Hippocampal formation (tissue), 2 donors: ENCODE measurements at places on chromosomes 1 and 21.

DNA sequence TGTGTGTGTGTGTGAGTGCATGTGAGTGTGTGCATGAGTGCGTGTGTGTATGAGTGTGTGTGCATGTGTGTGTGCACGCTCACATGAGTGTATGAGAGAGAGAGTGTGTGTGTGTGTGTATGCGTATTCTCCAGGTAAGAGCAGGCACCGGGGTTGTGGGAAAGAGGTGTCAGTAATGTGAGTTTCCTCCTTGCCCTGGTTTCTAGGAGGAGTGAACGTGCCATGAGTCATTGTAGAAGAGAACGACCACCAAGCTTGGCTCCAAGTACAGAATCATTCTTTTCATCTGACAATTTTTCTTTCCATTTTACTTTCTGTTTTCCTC is 79.1 kb downstream of the POFUT2 start:
- no peak for DNase-seq

DNA sequence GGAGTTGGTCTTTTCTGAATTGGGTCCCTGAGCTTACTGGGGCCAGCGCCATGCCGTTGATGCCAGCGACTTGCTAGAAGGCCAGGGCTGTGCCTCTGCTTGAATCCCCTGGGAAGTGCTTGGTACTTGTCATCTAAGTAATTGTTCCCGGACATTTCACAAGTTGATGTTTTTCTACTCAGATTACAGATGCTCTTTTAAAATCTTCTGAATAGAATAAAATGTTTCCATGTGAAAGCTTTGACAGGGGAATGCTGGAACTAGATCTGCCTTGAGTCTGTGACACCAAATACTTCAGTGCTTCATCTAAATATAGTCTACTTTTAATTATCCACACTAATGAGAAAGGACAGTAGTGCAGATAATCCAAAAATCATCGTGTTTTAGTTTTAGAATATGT is 38.3 kb downstream of the PTGFRN start:
- DNase-seq, result no peak

DNA sequence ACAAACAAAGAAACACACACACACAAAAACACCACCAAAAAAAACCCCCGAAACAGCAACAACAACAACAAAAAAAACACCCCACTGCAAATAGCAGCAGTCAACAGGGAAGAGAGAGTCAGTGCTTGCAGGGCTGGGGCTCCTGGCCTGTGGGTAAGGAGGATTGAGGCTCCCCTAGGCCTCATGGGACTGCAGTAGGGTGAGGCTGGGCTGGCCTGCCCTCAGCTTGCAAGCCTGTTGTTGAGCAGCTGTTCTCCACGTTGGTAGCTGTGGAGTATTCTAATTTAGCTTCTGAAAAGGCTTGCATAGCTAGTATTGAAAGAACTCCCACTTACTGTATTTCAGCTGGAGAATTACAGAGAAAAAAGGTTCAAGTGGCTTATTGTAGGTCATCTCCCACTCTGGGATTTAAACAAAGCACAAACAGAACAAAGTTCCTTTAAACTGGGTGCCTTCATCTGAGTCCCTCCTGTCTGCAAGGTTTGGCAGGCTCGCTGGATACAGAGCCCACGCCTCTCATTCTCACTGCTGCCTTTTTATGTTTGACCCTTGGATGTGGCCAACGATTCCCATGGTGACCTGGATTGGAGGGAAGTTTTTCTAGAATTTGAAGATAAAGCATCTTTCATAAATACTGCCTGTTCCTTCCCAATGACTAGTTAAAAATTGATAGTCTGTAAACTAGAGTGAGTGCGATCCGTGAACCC is 247.2 kb downstream of the KIF26B start:
- no peak for DNase-seq

- no peak for DNase-seq
Measured at GRCh38 chr21:45959779-45960390, 21.7 kb upstream of the COL6A1 start.

GRCh38 chr1:40784141-40784770 is 669 bp downstream of the KCNQ4 start:
- DNase-seq, result no peak

- no peak for DNase-seq
Measured at GRCh38 chr21:42040411-42041180, 30.4 kb upstream of the ZBTB21 start.
